GM10248 (cell line): ENCODE measurements at places on chromosomes 5 and 9.

DNA sequence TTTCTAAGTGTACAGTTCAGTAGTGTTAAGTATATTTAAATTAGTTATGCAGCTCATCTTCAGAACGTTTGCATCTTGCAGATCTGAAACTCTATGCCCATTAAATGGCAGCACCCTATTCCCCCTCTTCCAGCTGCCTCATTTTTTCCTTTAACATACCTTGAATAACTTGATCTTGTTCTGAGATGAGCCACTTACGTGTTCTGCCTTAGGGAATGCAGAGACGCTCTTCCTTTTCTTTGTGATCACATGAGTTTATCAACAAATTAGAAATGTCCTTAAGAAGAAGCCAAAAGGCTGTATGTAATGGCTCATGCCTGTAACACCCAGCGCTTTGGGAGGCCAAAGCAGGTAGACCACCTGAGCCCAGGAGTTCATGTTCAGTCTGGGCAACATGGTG is 57.6 kb downstream of the SLC46A2 start:
- no peak for DNase-seq

DNA sequence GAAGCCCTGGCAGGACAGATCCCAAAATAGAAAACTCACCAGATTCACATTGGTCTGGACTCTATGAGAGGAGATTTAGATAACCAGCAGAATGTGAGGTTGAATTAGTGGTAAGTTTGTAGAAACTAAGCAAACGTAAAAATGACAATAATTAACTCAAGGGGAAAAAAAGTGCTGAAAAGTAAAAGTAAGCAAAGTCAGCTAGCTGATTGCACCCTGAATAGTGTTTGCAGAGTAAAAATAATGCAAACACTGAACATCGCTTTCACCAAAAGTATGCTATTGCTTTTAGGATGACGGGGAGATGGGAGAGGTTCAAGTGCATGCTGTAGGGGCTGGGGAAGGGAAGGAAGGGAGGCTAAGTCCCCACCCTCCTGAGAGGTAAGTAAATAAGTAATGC is 92.5 kb upstream of the RARS1 start:
- no peak for DNase-seq

GRCh38 chr5:174292348-174292747 is 246.8 kb downstream of the NSG2 start:
- DNase-seq: no peak

- no peak for DNase-seq
Observed at GRCh38 chr5:127429928-127430327, 87.5 kb upstream of the PRRC1 start.

DNA sequence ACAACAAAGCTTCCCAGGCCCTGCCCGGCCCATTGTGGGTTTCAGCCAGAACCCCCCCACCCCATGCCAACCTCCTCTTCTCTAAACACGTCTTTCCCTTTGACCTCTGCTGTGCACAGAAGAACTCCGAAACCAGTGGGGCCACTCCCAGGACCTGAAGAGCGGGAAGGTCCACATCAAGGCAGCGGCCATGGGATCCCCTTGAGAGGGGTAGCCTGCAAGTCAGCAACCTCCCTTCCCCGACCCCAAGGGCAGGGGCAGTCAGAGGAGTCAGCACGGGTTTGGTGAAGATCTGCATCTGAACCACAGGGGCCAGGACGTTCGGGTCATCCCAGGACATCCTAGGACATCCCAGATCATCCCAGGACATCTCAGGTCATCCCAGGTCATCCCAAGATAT is 379.9 kb upstream of the IRX4 start:
- no peak for DNase-seq

DNA sequence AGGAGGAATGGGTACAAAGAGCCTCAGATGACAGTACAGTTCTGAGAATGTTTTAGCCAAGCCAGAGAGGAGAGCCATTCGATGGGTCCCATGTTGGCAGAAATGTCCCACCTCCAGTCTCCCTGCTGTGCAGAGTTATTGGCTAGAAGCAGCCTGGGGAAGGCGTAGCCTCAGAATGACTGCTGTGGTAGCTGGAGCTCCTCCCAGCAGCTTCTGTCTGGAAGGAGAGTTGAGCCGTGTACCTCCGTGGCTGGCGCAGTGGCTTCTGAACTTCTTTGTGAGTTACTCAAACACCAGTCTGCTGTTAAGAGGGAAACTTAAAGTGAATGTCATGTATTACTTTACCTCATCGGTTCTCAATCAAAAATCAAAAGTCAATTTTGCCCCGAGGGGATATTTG is 193.3 kb upstream of the SNX2 start:
- DNase-seq: no peak

GRCh38 chr9:15249981-15250380 is 57.0 kb downstream of the TTC39B start:
- DNase-seq: no peak

GRCh38 chr5:79032031-79032695 is 37.3 kb downstream of the DMGDH start:
- no peak for DNase-seq

DNA sequence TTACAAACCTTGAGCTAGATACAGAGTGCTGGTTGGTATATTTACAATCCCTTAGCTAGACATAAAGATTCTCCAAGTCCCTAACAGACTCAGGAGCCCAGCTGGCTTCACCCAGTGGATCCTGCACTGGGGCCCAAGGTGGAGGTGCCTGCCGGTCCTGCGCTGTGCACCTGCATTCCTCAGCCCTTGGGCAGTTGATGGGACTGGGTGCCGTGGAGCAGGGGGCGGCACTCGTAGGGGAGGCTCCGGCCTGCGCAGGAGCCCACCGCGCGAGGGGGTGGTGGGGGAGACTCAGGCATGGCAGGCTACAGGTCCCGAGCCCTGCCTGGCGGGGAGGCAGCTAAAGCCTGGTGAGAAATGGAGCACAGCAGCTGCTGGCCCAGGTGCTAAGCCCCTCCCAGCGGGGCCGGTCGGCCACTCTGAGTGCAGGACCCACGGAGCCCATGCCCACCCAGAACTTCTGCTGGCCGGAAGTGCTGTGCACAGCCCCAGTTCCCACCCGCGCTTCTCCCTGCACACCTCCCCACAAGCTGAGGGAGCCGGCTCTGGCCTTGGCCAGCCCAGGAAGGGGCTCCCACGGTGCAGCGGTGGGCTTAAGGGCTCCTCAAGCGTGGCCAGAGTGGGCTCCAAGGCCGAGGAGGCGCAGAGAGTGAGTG is 1464.7 kb downstream of the EFNA5 start:
- no peak for DNase-seq

DNA sequence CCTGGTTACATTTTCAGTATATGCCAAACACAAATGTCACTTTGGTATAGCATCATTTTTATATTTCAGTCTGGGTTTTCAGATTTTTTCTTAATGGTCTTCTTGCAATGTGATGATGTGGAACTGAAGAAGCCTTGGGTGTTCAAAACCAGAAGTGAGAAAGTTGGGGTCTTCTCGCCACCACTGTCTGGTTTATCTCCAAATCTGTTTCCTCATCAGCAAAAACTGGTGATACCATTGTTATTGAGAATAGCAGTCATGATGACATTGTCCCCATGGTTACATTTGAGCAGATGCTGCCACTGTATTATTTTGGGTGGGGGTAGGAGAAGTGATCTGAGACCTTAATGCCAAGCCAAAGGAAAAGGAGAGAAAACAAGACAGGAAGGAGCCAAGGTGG is 85.9 kb upstream of the MAP3K1 start:
- no peak for DNase-seq

- DNase-seq: no peak
Observed at GRCh38 chr5:6218116-6218515, 160.2 kb downstream of the MED10 start.

- DNase-seq: no peak
Observed at GRCh38 chr5:135019314-135019713, 14.7 kb downstream of the PITX1 start.

DNA sequence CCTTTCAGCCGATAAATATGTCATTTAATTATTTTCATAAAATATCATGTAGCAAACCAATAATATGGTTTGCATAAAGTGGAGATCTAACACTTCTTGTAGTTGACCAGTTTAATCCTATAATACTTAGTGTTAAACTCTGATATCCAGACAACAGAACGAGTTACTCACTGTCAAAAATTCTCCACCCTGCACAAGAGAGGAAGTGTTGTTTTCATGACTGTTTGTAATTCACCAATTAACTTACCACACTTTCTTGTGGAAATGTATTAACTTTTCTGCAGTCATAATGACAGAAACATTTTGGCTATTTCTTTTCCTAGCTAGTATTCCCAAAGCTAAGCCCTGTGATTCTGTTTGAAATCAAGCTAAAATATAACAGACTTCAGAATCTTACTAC is 555.3 kb upstream of the FTMT start:
- DNase-seq: no peak

GRCh38 chr9:71504636-71505035 is 263.7 kb downstream of the CEMIP2 start:
- no peak for DNase-seq

- no peak for DNase-seq
Observed at GRCh38 chr5:154784856-154785255, 29.7 kb downstream of the LARP1 start.

- no peak for DNase-seq
Observed at GRCh38 chr5:78659714-78660113, 11.1 kb upstream of the LHFPL2 start.
